ENCODE measurements at places on chromosomes 4 and X.

- no peak for DNase-seq
These were observed 19.2 kb downstream of the ETDC start for GRCh38 chrX:135328421-135329005.

GRCh38 chr4:63799166-63799565 is 610.1 kb downstream of the TECRL start:
- no peak for DNase-seq

- no peak for DNase-seq
These were observed 555.0 kb downstream of the ANKRD50 start for GRCh38 chr4:124157396-124158083.

- DNase-seq = no peak
These were observed 22.4 kb upstream of the STIM2 start for GRCh38 chr4:26837993-26838842.

DNA sequence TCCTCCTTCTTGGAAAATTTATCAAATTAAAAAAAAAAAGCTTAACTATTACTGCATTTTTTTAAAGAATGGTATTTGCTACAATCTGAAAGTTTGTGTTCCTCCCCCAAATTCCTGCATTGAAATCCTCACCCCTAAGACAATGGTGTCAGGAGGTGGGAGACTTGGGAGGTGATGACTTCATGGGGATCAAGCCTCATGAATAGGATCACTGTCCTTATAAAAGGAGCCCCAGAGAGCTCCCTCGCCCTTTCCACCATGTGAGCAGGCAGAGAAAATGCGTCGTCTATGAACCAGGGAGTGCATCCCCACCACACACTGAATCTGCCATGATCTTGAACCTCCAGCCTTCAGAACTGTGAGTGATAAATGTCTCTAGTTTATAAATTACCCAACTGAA is 38.0 kb downstream of the DHRSX start:
- DNase-seq = no peak

GRCh38 chrX:109760209-109760921 is 27.3 kb upstream of the ACSL4 start:
- DNase-seq = no peak

GRCh38 chr4:77349796-77350195 is 192.8 kb downstream of the CCNG2 start:
- DNase-seq = no peak

DNA sequence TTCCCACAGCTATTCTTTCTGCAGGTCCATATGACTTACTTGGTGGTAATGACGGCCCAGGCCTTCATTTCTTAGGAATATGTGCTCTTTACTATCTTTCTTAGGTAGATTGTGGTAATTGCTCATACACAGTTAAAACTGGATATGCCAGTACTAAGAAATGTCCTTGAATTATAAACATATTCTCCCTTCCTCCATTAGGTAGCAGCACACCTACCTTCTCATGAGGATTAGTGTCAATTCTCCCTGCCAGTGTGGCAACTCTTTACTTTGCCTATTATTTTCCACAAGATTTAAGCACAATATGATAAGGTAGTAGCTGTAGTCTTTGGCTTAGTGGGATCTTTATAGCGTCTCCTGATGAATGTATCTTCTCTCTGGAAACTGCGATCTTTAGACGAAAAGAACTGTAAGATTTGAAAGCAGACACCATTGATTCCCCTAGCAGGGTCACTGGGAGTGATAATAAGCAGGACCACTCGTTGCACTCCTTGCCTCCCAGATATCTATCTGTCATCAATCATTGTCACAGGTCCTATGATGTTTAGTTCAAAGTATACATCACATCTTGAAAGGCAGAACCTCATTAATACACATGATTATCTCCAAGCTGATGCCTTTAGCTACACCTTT is 1240.7 kb downstream of the C4orf33 start:
- DNase-seq = no peak

GRCh38 chrX:52217494-52218160 is 32.9 kb downstream of the MAGED4 start:
- no peak for DNase-seq

GRCh38 chrX:37350034-37350365 is 836 bp downstream of the PRRG1 start:
- no peak for DNase-seq

GRCh38 chr4:2290488-2290887 is 28.6 kb upstream of the MXD4 start:
- DNase-seq = no peak

DNA sequence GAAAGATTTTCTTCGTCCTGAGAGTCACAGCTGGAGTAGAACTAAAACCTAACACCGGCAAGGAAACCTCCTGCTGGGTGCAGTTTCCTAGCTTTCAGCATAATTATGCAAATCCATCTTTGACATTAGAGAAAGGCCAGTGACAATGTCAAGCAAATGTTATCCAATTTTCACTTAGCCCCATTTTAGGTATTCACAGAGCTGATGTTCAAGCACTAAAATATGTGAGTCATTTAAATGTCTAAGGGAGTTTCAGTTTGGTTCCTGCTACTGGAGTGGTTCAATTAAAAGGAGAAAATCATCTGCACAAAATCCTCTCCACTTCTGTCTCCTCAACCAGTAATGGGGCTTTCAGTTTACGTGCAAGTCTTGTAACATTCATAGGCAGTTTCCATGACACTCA is 37.1 kb upstream of the AMOT start:
- no peak for DNase-seq

- DNase-seq = no peak
These were observed 272.1 kb upstream of the HS3ST1 start for GRCh38 chr4:11700751-11701226.

DNA sequence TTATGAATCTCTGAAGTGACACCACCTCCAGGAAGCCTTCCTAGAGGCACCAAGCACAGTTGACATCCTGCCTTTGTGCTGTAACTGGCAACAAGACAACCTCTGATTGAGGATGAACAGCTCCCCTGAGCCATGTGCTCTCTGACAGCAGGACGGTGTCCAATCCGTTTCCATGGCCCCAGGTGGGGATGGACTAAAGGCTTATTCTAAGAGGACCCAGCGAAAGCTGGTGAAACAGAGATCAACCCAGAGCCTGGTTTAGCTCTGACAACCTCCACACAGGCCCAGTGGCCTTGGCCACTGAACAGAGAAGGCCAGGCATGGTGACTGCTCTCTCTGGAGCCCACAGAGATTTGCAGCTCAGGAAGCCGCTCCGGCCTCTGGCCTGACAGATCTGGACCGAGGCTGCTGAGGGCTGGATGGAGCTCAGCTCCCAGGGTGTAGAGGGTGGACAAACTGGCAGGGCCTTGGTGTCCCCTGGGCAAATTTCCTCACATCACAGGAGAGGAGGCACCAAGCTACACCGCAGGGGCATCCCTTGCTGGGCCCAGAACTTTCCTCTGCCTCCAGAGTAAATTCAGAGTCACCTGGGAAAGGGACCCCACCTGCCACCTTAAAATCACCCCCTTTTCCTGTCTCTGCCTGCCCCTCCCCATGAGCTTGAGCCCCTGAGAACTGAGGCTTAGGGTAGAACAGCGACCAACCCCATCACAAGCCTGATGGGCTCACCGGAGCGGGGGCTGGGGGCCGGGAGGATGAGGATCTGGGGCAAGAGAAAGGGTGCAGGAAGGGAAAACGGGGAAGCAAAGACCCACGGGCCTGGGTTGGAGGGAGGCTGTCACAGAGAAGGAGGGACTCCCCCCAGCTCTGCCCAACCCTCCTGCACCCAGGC is 40.2 kb downstream of the HMX1 start:
- DNase-seq = no peak

GRCh38 chrX:39377157-39377556 is 575.9 kb downstream of the MID1IP1 start:
- no peak for DNase-seq

DNA sequence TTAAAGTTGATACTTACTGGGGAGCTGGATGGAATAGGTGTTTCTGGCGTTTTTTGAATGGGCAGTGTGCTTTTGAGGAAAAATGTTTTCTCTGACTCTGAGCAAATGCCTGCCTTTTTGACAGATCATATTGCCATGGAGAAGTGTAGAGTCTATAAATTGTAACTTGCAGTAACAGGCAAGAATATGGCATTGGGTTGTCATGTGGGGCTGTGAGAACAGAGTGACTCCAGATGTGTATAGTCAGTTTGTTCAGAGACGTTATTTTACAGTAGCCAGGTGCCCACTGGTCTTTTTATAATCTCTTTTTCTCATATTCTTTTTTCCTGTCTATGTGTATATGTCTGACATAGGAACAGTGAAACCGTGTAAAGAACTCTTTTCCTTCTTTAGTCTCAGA is 40.8 kb downstream of the RAPGEF2 start:
- DNase-seq = no peak

DNA sequence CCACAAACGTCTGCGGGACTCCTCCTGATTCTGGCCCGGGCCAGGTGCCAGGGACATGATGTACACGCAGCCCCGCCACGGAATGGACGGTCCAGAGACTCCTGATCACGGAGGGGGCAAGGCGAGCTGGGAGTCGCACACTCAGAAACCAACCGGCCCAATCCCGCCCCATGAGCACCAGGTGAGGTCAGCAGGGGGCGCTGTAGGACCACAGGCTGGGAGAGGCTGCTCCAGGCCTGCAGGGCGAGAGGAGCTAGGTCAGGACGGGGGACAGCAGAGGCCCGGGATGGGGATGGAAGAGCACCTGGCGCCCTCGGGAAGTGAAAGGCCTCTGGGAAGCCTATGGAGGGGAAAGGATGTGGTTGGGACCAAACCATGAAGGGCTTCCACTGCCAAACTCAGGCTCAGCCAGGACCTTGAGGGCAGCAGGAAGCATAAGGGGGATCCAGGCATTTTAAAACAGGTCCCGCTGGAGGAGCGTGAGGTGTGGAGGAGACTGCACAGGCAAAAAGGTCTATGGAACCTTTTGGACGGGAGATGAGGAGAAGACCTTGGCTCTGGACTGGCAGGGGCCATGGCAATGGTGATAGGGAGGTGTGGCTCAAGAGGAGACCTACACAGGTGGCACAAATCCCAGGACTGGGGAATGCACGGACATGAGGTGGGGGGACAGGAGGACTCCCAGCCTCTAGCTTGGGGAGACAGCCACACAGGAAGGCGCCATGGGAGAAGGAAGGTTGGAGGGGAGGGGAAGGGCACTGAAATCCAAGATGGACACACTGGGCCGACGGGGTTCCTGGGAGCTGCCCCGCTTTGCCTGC is 79.2 kb downstream of the MTMR1 start:
- DNase-seq = peak; percentile 47

DNA sequence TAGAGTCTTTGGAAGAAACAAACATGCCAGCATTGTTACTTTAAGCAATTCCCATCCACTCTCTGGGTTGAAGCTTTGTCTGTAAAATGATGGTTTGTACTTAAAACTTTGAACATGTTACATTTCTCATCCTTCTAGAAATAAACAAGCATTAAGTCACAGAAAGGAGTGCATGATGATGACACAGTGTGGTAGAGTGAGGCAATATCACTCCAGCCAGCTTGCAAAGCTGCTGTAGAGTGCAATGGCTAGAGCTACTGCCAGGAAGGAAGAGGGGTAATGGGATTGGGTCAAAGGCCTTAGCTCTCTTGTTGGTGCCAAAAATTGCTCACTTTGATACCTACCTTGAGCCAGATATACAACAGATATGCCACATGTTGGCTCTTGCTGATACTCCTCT is 12.3 kb upstream of the ENOX2 start:
- no peak for DNase-seq

DNA sequence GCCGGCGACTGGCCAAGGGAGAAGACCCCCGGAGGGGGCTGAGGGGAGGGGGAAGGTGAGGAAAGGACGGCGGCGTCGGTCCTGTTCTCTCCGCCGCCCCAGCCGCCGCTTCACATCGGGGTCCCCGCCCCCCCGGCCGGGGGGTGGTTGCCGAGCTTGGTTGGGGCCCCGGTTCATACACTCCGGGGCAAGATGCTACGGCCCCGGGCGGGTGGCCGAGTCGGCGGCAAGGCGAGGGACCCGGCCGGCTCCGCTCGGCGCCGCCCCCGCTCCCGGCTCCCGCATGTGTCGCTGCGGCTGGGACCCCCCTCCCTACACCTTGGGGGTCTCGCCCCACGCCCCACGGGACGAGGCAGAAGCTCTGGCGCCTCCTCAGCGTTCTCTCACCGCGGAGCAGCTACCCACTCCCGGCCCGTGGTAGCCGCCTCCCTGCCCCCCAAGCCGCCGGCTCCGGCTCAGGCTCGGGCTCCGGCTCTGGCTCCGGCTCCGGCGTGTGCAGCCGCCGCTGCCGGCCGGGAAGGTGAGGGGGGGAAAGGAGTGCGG is 461 bp downstream of the FBXW7 start:
- DNase-seq = no peak

DNA sequence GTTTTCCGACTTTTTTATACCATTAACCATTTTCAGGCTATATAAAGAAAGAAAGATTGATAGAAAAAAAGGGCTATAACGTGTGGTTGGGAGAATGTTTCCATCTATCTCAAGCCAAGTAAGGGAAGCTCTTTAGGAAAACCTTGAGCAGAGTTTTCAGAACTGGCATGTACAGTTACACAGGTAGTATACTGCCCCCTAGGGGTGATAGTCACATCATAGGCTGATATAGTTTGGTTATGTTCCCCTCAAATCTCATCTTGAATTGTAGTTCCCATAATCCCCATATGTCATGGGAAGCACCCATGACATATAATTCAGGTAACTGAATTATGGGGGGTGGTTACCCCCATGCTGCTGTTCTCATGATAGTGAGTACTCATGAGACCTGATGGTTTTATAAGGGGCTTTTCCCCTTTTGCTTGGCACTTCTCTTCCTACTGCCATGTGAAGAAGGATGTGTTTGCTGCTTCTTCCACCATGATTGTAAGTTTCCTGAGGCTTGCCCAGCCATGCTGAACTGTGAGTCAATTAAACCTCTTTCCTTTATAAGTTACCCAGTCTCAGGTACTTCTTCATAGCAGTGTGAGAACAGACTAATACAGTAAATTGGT is 186.8 kb downstream of the TMA16 start:
- DNase-seq = no peak

- DNase-seq = no peak
These were observed 756.4 kb upstream of the IGFBP7 start for GRCh38 chr4:57866468-57867171.

- DNase-seq = no peak
These were observed 10.3 kb upstream of the BST1 start for GRCh38 chr4:15692602-15693001.

GRCh38 chrX:108033890-108034289 is 11.0 kb upstream of the VSIG1 start:
- no peak for DNase-seq

DNA sequence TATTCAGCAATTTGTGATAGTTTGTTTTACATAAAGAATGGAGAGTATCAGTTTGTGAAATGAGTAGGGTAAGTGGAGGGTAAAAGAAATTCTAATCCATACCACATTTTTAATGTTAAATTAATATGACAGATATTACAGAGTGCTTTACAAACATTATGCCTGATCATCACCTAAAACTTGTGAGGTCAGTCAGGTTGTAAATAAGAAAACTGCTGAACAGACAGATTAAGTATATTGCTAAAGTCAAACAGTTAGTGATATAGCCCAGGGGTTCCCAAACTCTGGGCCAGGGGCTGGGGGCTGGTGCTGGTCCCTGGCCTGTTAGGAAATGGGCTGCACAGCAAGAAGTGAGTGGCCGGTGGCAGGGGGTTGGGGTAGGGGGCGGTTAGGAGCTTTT is 273.6 kb downstream of the TRAM1L1 start:
- DNase-seq = no peak

- no peak for DNase-seq
These were observed 82.4 kb upstream of the CLCN4 start for GRCh38 chrX:10074241-10074941.

Data from activated effector memory CD4-positive, alpha-beta T cell treated with Interleukin-2 at 50 U/mL for 16 hours (primary cell).